ENCODE measurements at places on chromosomes 5 and 9.

DNA sequence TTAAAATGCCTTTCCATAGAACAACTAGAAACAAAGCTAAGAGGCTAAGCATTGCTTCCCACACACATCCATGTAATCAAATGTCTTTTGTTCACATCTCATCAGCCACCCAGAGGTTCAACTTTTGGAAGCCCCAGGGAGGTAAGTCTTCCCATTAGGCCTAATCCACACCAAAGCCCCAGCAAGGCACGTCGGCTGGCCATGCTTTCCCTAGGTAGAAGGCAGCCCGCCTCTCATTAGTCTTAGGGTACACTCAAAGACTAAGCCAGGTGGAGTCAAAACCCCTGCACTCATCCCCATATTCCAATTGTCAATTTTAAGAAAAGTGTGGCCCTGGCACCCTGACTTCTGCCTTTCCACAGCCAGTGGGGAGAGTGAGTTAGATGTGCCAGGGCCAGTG lies 87.9 kb downstream of the ATPSCKMT start:
- no peak for DNase-seq

- no peak for DNase-seq
Observed at GRCh38 chr9:116452634-116453033, 234.5 kb upstream of the TRIM32 start.

DNA sequence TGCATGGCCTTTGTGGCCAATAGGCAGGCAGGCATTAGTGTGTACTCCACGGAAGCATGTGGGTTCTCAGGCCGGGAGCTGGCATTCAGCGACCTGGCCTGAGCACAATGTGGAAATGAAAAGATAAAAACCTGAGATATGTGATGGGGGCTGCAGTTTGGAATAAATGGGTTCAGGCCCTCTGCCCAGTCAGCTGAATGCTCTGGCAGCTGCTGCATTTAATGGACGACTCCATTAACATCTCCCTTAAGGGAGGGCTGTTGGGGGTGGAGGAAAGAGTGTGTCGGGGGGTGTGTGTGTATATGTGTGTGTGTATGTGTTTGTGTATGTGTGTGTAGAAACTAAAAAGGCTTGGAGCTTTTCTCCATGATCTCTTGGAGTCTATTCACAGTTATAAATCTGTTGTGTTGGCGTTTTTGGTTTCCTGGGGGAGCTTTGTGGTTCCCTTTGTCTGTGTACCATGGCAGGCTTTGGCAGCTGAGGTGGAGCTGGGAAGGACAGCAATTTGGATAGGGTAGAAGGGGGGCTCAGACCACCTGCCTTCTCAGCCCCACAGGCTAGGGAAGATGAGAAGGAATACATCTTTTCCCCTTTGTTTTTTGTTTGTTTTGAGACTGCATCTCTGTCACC lies 27.3 kb upstream of the HSPA9 start:
- no peak for DNase-seq

DNA sequence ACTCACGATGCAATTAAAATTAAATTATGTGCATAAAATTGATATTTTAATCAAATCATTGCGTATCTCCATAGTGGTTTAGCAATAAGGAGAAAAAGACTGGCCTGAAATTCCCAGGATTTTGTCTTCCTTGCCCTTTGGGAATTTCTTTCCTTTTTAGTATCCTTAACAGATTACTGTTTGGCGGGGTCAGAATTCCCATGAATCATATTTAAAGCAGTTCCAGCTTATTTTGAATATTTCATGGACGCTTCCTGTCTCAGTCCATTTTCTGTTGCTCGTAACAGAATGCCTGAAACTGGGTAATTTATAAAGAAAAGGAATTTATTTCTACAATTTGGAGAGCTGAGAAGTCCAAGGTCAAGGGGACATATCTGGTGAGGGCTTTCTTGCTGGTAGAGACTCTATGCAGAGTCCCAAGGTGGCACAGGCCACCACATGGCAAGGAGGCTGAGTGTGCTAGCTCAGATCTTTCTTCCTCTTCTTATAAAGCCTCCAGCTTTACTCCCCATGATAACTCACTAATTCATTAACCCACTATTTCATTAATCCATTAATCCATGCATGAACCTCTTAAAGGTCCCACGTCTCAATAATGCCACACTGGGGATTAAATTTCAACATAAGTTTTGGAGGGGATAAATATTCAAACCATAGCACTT lies 37.8 kb downstream of the CDH6 start:
- no peak for DNase-seq

- DNase-seq: no peak
Observed at GRCh38 chr9:71308454-71308853, 187.0 kb upstream of the TRPM3 start.

GRCh38 chr9:111348821-111349271 lies 18.8 kb upstream of the OR2K2 start:
- no peak for DNase-seq

DNA sequence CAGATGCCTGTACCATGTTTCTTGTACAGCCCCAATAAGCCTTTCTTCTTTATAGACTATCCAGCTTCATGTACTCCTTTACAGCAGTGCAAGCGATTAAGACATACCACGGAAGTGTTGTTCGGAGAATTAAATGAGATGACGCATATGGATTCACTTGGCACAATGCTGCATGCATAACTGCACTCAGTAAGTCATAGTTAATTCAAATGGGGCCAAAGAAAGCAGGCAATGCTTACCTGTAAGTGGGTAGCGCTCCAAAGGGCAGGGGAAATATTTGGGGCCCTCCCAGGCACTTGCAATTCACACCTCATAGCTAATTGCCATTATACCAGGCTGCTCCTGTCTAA lies 7.7 kb upstream of the ADRA1B start:
- peak; percentile 49 for DNase-seq

- DNase-seq: no peak
Observed at GRCh38 chr5:160493806-160494338, 72.2 kb downstream of the PTTG1 start.

- DNase-seq: no peak
Observed at GRCh38 chr9:70324963-70325362, 66.2 kb downstream of the SMC5 start.

DNA sequence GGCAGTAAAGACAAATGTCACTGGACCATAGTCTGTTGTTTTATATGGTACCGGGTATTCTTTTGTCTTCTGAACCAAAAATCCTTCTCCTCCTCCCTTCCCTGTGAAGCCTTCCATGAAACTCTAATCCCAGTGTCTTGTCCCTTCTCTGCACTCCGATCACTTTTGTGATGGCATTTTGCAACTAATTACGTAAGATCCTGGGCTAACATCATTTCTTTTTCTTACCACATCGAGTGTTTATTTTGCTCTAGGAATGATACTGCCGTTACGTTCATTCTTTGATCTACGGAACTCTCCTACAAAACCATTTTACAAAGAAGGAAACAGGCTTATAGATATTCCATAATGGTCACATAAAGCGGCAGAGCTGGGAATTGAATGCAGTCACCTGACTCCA lies 33.7 kb downstream of the SNX18 start:
- no peak for DNase-seq

- no peak for DNase-seq
Observed at GRCh38 chr9:114475412-114476135, 29.7 kb downstream of the WHRN start.

DNA sequence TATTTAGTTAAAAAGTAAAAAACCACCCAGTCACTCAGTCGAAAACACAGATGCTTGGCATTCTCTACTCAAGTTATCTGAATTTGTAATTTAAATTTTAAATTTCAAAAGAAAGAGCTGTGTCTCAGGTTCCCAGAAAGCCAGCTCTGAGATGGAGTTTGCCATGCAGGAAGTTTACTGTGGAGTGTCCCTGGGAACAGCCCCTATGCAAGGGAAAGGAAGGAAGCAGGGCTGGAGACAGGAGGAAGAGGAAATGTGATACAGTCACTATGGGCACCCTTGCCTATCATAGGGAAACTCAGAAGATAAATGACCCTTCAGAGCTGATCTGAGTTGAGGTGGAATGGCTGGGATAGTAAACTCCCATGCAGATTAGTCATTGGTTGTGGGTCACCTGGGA lies 408.8 kb upstream of the ACTBL2 start:
- DNase-seq: peak; percentile 2

DNA sequence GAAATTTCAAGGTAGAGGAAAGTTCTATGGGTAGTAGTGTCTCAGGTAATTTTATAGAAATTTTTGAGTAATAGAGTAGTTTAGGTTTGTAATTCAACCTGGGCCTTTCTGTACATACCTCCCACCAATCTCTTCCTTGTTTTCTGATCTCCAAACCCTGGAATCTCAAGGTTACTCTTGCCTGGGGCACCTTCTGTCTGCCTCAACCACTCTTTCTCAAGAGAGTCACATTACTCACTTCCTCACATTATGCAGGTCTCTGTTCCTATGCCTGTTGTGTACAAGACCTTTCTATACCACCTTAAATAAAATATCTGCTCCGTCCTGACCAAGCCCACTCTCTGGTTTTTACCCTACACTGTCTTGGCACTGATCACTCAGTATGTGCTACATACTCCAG lies 412.6 kb upstream of the CTNND2 start:
- no peak for DNase-seq

DNA sequence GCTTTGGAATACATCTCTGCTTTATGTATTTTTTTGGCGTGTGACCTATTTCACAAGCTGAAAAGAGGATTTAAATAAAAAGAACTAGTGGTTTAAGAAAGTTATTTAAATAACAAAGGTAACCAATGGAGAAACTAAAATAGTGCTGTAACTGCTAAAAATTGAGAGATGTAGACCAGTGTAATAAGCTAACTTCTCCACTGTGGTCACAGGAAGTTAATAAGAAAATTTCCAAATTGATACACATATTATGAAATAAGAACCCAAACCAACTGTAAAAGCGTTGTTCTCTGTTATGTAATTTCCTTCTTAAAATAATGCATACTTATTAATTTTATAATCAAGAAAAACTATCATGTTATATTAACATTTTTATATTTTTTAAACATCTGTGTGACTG lies 29.1 kb upstream of the ZFAND5 start:
- no peak for DNase-seq

- DNase-seq: peak; percentile 69
Observed at GRCh38 chr9:77848897-77849296, 182.7 kb downstream of the GNAQ start.

DNA sequence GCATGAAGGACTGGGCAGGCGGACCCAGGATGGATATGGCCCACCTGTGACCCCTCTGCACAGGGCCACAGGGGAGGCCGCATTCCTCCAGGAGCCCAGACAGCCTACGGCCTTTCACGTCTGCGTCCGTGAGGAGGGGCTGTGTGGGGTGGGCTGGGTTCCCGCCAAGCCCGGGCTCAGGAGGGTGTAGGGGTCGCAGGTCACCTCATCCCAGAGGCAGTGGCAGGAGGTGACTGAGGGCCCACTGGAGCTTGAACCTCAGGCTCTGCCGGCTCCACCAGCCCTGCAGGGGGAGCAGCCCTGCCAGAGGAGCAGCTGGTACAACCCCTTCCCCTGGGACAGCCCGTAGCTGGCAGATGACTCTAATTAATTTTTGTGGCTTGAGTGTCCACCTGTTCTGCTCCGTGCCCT lies 40.7 kb upstream of the CACNA1B start:
- DNase-seq: no peak

DNA sequence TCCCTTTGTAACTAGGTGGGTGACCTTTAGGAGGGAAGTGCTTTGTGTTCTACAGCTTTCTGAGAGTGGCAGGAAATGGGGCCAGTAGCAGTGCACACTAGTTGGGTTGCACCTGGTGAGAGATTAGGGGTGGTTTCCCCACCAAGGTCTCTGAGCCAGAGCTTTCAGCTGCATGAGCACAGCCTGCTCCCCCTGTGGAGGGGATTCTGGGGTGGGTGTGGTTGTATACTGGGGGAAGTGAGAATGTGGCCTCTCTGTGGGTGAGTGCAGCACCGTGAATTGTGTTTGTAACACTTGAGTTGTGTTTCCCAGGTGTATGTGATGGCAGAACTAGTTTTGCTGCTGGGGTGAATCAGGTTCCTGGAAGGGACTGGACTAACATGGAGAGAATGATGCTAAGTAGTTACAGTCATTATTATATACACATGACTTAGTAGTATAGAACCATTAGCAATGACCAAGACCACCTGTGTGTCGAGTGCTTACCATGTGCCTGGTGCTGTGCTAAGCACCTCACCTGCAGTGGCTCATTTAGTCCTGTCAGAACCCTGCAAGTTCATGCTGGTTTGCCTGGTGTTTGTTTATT lies 11.8 kb upstream of the CXXC5 start:
- DNase-seq: no peak

DNA sequence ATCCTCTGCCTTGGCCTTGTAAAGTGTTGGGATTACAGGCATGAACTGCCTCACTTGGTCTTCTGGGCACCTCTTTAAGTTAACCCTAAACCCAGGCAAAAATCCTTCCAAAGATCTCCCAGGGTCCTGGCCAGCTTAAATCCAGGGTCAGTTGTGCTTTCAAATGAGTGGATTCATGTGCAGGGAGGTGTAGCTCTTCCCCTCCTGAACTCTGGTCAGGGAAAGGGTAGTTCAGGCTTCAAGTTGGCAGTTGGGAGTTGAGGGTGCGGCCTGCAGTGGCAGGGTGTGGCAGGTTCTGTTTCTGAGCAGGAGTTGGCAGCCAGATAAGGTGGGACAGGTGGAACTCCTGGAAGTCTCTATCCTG lies 3.6 kb downstream of the HNRNPAB start:
- no peak for DNase-seq

- no peak for DNase-seq
Observed at GRCh38 chr5:31469886-31470285, 62.0 kb downstream of the DROSHA start.

DNA sequence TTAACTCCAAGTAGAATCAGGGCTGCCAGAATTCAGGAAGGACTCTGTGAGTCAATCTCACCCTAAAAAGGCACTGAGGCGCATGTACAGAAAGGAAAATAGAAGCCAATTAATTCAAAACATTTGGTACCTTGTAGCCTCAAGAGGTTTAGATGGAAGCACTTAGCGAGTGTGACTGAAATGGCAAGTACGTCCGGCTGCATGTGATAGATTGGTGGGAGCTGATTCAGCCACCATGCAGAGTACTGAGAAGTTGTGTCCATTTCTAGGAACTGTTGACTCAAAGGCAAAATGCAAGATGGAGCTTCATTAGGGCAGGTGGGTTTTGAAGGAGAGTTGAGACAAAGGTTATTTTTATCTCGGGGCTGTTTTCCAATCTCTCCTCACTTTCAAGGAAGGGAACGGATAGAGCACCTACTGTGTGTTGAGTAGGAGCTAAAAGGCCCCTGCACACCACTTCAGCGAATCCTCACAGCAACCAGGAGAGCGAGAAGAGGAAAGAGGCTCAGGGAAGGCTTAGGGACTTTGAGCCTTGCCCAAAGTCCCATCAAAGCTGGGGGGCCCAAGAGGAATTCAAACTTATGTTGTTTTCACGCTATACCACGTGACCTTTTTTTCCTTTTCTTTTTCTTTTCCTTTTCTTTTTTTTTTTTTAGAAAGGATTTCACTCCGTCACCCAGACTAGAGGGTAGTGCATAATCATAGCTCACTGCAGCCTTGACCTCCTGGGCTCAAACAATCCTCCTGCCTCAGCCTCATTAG lies 34.6 kb upstream of the CPEB4 start:
- no peak for DNase-seq

GRCh38 chr5:5676218-5676617 lies 253.7 kb downstream of the ICE1 start:
- DNase-seq: no peak

Measured in dermis microvascular lymphatic vessel endothelial cell (primary cell).